HTR-8/SVneo (cell line): ENCODE measurements at places on chromosomes 6 and 20.

GRCh38 chr20:31785089-31785488 is 34.1 kb upstream of the MYLK2 start:
- no peak for DNase-seq

DNA sequence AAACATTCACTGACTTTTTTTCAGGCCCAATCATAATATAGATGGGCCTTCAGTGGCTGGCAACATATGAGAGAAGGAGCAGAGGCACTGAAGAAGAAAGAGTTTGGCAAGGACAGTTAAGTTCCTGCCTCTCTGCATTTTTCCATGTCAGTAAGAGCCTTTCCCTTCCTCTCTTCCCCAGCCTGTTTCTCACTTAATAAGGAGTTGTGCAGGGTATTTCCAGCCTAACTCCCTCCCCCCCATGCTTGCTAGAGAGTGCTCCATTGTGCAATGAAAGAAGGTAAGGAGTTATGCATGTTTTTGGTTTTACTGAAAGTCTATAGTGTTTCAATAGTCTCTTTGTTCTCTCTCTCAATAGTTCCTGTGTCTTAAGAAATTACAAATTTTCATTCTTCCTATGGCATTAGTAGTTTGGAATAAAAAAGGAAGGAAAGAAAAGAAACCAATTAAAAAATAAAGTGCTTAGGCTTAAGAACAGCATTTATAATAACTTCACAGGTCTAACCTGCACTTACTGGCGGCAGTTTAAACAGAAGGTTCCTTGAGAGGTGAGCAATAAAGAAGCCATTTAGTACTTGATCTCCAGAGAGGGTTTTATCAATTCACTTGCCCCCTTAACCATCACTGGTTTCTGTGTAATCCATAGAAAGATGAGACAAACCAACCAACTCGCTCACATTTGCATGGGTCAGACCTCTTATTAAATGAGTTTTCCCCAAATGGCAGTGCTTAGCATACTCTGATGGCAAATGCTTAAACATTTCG is 251.1 kb downstream of the PTPRT start:
- DNase-seq = no peak

GRCh38 chr20:17825960-17826843 is 126.4 kb downstream of the BANF2 start:
- no peak for DNase-seq

GRCh38 chr6:50907565-50907964 is 88.9 kb downstream of the TFAP2B start:
- DNase-seq = no peak

DNA sequence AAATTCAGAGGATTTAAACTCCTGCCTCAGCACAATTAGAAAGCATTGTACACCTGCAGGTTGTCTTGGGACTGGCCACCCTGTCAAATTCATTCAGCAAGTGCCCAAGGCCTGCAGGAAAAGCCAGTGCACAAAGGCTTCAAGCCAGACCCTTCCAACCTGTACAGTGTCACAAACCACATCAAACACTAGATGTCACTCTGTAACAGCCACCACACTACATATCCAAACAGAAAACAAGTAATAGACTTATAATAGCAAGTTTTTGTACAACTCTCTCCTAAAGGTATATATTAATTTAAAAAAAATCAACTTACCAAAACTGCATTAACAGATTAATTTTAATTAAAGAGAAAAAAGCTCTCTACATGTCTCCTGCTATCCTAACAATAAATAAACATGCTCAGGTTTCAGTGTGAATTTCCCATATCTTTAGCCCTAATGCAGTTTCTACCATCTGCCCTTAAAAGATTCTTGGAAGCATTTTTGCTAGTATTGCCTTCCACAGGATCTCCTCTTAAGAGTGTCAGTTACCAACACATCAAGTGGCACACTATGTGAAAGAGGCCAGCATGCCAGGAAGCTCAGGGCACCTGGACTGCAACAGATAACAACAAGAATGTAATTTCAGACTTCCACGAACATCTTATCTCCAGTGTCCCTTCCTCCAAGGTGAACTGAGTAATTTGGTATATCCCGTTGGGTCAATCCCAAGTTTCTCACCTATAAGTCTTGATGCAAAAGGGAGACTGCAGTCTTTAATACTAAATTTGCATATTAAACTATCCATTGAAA is 47.5 kb downstream of the RALGAPA2 start:
- DNase-seq = peak; percentile 3

- DNase-seq = peak; percentile 48
These were observed 57.3 kb upstream of the TRAF3IP2 start for GRCh38 chr6:111662794-111663593.

DNA sequence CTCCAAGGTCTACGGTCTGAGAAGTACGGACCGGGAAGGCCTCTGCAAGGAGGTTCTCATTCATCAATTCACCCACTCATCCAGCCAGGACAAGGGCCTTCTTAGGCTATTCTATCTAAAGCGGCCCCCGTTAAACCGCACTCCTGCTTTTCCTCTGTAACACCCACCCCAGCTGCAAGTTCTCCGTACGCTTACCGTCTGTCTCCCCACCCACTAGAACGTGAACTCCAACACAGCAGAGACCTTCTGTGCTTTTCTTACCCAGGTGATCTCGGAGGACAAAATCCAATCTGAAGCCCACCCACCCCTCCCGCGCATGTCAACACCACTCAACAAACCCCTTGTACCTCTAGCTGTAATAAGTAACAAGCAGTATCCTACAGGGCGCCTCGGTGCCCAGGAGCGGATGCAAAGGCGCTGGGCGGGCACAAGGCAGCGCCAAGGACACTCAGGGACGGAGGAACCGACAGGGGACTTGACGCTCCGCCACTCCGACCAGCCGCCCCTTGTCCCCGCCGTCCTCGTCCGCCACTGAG is 351 bp downstream of the AURKA start:
- DNase-seq = no peak

DNA sequence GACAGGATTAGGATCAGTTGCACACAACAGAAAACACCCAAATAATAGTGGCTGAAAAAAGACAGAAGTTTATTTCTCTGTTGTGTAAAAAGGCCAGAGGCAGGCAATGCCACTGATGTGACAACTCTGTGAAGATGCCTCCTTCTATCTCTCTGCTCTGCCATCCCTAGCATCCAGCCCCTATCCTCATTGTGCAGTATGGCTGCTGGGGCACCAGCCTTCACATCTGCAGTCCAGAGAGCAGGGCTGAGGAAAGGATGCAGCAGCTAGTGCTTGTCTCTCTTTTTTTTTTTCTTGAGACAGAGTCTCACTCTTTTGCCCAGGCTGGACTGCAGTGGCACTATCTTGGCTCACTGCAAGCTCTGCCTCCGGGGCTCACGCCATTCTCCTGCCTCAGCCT is 6.4 kb upstream of the ADA start:
- DNase-seq = no peak

- peak; percentile 85 for DNase-seq
These were observed 8.1 kb upstream of the OCSTAMP start for GRCh38 chr20:46558511-46558959.

- peak; percentile 44 for DNase-seq
These were observed 32.3 kb downstream of the ELOVL2 start for GRCh38 chr6:11011787-11012234.

DNA sequence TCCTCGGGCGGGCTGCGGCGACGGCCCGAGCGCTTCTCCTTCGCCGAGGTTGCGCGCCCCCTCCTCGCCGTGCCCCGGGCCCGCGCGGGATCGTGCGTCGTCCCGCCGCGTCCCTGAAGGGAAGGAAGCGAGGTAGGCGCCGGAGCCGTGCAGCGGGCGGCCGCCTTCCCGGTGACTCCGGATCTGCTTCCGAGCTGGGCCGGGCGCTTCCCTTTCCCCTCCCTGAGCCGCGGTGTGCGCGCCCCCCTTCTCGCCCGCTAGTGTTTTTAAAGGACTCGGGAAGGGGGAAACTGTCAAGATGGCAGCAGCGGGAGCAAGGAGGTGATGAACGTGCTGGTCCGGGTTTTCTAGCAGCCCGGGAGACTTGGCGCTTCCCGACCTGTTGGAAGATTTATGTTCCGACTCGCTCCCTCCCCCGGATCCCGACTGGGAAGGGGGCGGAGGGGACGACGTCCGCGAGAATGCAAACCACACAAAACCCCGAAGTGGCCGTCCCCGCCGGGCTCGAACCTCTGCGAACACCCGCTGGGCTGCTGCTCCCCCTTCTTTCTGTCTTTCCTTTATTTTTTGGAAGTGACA is 744 bp upstream of the FOXO3 start:
- DNase-seq = no peak

DNA sequence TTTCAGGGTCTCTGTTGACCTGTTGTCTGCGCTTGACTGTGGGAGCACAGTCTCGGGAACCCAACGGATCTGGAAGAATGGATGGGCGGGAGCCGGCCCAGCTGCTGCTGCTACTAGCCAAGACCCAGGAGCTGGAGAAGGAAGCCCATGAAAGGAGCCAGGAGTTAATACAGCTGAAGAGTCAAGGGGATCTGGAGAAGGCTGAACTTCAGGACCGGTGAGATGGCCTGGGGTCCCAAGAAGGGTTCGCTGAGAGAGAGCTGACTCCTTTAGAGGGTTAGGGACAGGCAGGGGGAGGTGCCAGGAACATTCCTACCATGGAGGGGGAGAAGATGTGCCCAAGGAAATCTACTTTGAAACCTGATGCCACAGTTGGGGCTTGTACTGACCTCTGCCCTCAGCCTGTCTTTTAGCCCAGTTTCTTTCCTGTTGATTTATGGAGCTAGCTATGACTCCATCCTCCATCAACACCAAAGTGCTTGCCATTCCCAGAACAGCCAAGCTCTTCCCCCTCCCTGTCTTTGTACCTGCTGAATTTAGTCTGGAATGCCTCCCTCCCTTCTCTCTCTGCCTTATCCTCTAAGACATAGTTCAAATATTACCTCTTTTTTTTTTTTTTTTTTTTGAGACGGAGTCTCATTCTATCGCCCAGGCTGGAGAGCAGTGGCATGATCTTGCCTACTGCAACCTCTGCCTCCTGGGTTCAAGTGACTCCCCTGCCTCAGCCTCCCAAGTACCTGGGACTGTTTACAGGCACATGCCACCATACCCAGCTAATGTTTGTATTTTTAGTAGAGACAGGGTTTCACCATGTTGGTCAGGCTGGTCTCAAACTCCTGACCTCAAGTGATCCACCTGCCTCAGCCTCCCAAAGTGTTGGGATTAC is 12.2 kb downstream of the CEP250 start:
- peak; percentile 89 for DNase-seq

DNA sequence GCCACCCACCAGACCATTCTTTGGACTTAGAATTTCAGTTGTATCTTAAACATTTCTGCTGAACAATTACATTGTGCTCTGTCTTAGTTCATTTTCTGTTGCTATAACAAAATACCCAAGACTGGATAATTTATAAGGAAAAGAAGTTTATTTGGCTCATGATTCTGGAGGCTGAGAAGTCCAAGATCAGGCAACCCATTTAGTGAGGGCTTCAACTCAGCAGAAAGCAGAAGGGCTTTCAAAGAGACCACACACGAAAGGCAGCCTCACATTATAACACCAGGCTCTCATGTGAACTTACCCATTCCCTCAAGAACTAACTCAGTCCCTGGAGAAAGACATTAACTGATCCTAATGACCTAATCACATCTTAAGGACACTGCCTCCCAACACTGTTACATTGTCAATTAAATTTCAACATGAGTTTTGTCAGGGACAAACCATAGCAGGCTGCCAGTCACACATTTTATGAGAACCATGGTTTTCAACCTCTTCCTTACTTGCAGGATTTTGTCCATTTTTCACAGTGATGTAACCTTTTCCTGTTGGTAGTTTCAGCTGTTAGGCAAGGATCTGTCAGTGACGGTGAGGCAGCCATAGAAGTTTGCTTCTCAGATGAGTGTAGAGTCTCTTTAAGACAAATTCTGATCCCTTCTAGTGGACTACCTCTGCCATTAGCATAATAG is 399.6 kb upstream of the SOX4 start:
- no peak for DNase-seq

DNA sequence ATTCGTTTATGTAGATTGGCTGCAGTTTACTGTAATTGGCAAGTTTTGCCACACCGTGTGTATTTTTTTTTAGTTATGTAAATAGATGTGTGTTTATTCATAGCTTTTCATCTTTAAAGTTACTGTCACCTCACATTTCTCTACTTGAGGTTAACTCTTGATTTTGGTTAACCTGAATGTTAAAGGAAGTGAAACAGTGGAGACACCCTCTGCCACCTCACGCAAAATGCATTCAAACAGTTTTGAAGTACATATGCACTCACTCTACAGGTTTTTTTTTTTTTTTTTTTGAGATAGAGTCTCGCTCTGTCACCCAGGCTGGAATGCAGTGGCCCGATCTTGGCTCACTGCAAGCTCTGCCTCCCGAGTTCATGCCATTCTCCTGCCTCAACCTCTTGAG is 17.7 kb downstream of the OR2A4 start:
- DNase-seq = no peak

GRCh38 chr20:63973636-63974401 is 4.1 kb upstream of the ZNF512B start:
- peak; percentile 98 for DNase-seq

GRCh38 chr6:19669206-19669605 is 168.0 kb upstream of the ID4 start:
- no peak for DNase-seq

GRCh38 chr20:43513372-43513930 is 6.0 kb downstream of the L3MBTL1 start:
- DNase-seq = no peak
